ENCODE measurements at places on chromosomes 11 and 22.

- no peak for DNase-seq
Measured at GRCh38 chr11:76564364-76564763, 106.2 kb downstream of the LRRC32 start.

DNA sequence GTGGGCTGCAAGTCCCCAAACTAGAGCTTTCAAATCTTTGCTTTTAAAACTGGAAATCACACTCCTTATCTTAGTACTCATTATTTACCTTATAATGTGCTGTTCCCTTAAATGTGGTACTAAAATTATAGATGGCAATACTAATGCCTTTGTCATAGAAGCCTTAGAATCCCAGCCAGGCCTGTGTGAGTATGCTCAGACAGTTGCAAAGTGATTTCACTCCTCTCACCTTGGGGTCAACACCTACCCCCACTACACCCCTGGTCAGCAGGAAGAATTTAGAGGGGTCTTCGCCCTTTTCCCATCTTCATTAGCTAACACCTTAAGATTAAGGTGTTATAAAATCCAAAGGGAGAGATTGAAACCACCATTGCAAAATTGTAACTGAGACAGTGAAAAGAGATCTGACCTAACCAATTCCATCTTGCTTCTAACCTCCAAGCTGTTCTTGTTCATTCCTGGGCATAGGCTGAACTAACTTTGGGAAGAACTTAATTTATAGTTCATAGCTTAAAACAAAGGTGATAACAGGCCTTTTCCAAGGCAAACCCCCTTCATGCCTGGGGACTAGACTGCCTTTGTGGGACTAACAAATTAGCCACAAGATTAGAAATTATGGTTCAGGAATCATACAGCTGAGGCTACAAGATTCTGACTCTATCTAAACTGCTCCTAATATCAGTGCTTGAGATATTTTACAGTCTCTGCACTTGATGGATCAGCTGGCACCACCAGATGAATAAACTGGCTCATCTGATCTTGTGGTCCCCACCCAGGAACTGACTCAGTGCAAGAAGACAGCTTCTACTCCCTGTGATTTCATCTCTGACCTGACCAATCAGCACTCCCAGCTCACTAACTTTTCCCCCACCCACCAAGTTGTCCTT lies 10.4 kb upstream of the MRPL17 start:
- DNase-seq: no peak

DNA sequence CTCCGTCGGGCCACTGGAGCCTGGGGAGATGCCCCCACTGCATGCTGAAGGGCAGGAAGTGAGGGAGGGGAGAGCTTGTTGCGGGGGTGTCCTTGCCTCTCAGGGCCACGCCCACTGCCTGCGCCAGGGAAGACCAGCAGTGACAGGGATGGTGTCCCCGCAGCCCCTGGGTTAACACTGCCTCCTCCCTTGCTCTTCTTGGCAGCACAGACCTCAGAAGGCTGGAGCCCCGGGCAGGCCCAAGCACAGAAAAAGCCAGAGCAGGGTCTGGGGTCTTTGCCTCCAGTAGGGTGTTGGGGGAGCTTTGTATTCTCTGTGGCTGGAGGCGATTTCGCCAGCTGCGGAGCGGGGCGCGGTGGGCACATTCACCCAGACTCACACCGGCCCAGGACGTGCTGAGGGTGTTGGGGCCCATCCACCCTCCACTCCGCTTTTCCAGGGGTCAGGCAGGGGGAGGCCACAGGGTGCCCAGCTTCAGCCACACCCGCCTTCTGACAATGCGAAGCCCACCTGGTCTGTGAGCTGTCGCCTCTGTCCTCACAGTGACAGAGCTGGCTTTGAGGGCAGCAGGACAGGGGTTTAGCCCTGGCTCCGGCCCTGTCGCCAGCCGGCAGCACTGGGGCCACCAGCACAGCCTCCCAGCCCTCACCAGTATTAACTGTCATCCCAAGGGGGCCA lies 83.7 kb downstream of the CDKN1C start:
- DNase-seq: no peak

- DNase-seq: no peak
Measured at GRCh38 chr11:67387069-67387468, 4.7 kb upstream of the RAD9A start.

- no peak for DNase-seq
Measured at GRCh38 chr11:71279916-71280645, 27.7 kb upstream of the SHANK2 start.

Measured in HAP-1 (cell line).